Activated naive CD4-positive, alpha-beta T cell (primary cell): ENCODE measurements at places on chromosomes 11 and 22.

- peak; percentile 82 for DNase-seq
Measured at GRCh38 chr11:62612366-62613290, at the start of the genes EML3 and ROM1. TSS of gene EML3 (minus strand) at chr11:62612775. CDS start at chr11:62612457, 318 bp downstream. TSS of gene ROM1 (plus strand) at chr11:62613257. CDS start at chr11:62613282, 25 bp downstream.

GRCh38 chr22:41779929-41780505 is 20.5 kb upstream of the CCDC134 start:
- no peak for DNase-seq

GRCh38 chr11:131814108-131814507 is 443.7 kb downstream of the NTM start:
- no peak for DNase-seq

DNA sequence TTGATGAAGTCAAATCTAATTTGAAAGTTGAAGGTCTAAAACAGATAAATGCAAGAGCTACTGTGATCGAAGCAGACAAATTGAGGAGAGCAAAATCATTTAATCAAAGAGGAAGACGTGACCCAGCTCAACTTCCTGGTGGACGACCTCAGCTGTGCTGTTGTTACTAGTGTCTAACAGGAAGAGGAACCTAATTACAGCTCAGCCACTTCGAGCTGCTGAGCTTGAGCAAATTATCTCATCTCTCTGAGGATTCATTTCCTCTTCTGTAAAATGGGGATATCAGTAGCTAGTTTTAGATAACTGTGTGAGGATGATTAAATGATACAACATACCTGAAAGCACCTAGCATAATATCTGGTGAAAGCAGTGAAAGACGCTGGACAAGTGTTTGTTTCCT is 48.6 kb upstream of the OLFML1 start:
- DNase-seq, result no peak

GRCh38 chr11:131254254-131254653 is 116.2 kb upstream of the NTM start:
- DNase-seq, result no peak

- no peak for DNase-seq
Measured at GRCh38 chr22:32048069-32048468, 5.0 kb downstream of the SLC5A1 start.

DNA sequence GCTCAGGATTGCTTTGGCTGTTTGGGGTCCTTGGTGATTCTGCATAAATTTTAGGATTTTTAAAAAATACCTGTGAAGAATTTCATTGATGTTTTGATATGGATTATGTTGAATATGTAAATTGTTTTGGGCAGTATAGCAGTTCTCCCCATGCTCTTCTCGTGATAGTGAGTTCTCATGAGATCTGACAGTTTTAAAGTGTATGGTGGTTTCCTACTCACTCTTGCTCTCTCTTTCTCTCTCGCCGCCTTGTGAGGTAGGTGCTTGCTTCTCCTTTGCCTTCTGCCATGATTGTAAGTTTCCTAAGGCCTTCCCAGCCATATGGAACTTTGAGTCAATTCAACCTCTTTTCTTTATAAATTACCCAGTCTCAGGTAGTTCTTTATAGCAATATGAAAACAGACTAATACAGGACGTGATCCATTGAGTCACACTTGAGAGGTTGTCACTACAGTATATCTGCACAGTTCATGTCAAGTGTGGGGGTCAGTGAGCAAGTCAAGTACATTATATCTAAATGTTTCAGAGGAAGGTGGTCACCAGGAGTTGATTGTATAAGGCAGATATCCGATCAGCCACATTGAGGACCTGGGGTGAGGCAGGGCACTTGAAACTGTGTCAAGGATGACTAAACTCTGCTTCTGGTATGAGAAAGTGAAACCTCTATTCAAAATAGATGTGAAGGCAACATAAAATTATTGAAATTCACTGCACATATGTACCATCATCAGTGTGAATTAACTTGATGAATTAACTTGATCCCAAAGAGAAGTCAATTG is 70.7 kb upstream of the CCDC179 start:
- no peak for DNase-seq

GRCh38 chr11:27710536-27710935 is 10.3 kb upstream of the BDNF start:
- DNase-seq, result no peak

DNA sequence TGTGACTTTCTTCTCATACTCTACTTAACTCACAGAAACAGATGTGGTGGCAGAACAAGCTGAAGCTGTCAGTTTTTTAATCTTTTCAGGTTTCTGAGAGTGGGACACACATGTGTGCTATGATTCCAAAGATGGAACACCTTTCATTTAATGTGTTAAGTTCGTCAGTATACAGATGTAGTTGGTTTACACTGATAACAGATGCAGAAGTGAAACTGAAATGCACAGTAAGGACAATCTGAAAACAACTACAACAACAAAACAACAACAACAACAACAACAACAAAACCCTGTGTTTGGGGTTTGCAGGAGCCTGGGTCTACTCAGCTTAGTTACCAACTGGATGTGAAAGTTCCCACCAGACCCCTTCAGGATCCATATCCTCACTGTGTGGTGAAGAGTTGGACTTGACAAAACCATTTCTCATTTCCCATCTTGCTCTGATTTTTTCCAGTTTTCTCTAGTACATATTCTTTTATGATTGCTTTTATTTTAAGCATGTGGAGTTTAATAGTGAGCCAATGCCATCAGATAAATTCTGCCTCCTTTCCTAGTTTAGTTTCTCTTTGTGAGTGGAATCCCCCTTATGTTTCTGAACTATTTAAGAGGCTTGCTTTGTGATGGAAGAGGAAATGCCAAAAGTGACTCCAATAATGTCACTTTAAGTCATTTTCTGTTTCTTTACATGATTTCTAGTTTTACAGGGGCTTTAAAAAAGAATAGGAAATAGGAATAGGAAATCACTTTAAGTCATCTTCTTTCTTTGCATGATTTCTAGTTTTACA is 47.8 kb downstream of the ARHGAP42 start:
- DNase-seq, result no peak

DNA sequence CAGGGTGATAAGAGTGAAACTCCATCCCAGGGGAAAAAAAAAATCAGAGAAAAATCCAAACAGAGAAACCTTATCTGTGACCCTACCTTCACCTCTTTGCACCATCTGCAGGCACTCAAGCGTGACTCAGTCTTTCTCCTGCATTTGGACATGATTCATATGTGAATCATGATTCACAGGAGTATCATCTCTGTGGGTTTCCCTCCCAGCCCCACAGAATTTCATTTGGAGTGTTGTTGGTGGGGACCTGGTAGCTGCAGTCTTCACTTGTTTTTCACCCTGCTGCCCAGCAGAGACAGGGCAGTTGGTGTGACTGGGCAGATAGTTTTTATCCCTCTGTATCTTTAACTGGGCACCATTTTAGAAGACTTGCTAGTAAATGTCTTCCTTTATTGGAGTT is 75.7 kb downstream of the DEPDC5 start:
- no peak for DNase-seq

GRCh38 chr11:65960824-65961266 is 689 bp upstream of the SART1 start:
- no peak for DNase-seq

DNA sequence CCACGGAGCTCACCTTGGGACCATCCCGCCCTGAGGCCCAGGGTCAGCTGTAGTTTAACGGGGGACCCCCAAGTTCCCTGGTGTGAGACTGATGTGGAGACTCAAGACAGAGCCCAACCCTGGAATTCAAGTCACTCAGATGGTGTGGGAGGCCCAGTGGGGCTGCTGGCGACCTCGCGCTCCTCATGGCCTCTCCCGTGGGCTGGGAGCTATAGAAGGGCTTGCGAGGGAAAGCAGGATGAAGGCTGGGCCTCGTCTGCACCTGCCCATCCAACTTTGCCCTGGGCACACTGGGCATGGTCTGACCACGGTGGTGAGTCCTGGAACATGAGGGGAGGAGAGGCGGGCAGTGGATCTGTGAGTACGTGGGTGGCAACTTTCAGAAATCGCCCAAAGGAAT is 13.6 kb upstream of the TTLL12 start:
- DNase-seq, result no peak

- DNase-seq, result no peak
Measured at GRCh38 chr11:120561286-120561685, 49.7 kb downstream of the GRIK4 start.

- DNase-seq, result peak; percentile 42
Measured at GRCh38 chr11:77082838-77083565, 16.2 kb downstream of the CAPN5 start.

- no peak for DNase-seq
Measured at GRCh38 chr11:122523846-122524805, 131.4 kb upstream of the UBASH3B start.

DNA sequence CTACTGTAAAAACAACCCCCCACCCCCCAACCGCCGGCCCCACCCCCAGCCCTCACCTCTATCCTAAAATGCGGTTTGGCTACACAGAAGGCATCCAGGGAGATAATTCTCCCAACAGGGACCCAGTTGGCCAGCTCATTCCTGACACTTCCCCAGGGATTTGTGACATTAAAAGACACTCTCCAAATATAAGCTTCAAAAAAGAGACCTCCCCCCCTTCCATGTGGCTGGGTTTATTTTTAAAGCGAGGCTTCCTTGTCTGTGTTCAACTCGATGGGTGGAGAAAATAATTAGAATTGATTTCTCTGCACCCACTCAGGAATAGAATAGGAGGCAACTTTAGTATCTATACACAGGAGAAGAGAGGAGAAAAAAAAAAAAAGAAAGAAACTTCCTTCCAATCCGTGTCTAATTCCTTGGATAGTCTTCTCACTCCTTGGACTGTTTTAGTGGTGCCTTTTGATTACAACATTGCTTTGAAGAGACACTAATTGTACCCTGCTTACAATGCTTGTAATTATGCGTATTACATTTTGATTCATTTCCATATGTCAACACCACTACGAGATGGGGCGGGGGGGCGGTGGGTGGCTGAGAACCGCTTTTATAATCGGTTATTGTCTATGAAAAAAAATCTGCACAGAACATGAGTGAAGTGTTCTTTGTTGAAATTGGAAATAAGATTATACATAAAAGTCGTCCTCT is 500.4 kb downstream of the MIAT start:
- no peak for DNase-seq

DNA sequence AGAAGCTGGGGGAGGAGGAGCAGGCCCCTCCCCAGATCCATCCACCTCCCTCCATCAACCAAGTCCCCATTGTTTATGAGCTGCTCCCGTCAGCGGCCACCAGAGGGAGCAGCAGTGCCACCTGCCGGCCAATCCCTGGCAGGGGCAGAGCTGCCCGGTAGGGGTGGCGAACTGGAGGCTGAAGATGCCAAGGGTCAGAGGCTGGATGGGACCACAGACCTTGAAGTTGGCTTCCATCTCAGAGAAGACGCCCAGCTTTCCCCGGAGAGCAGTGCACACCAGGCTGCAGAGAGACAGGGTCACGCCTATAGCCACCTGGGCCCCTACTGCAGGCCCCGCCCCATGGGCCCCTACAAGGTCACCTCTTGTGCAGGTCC is 3.6 kb downstream of the FIBP start:
- DNase-seq, result peak; percentile 66

- DNase-seq, result no peak
Measured at GRCh38 chr22:44669561-44669976, 32.4 kb upstream of the PRR5 start.

DNA sequence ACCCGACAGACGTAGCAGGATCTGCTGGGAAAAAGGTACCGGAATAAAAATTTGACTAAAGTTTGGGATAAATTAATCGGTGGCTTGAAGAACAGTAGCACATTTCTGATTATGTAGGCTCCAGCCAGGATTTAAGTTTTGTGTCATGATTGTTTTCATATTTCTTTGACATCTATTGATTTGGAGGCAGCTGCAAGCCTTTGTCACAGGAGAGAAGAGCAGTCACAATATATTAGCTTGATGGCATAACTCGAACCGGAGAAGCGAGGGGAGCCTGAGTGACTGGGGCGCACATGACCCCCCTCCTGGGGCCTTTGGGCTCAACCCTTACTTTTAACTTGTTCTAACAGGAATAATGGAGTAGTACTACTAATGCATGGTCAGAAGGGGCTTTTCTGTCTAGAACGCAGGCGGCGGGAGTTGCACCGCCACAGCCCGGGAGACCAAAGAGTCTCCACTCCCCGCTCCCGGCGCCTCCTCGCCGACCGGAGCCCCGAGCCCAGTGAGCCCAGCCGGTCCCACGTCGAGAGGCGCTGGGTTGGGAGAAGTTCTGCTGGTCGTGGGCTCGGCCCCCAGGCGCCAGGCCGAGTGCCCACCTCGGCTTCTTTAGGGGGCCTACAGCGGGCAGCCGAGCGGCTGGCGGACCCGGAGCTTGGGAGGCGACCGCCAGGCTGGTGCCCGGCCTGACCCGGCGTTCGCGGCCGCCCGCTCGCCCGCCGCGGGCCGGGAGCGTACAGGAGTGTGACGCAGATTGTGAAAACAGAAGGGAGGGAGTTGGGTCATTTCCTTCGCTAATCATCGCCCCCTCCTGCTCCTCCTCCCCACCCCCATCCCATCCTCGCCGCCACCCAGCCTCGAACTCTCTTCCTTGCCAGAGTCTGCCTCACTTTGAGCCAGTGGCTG is 15.7 kb upstream of the PAX6 start:
- no peak for DNase-seq

- DNase-seq, result no peak
Measured at GRCh38 chr11:115167456-115167855, 336.8 kb downstream of the CADM1 start.

GRCh38 chr22:27154717-27155116 is 497.3 kb downstream of the MIAT start:
- DNase-seq, result no peak

DNA sequence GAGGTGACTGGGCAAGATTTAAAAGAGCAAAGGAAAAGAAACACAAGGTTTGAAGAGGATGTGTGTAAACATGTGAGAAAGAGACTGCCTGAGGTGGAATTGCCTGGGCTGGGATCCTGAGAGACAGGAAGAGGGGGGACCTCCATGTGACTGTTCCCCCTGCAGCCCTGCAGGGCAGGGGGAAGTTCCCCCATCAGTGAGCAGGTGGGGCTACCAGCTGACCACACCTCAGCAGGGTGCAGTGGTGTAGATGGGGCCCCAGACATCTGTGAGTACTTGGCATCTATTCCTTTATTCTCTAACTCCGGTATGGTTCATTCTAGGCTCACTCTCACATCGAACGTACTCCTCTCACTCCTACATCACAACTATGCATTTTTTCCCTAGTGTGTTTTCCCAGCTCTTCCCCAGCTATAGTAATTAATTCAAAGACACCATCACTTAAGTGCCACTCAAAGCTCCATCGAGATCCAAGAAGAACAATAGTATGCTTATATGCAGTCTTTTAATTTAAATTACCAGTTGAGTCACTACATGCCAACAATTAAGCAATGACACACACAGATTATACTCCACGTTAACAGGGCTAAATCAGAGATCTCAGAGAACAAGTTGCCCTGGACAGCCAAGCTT is 42.7 kb downstream of the LGR4 start:
- no peak for DNase-seq

GRCh38 chr11:12245549-12246016 is 131.8 kb upstream of the PARVA start:
- no peak for DNase-seq

DNA sequence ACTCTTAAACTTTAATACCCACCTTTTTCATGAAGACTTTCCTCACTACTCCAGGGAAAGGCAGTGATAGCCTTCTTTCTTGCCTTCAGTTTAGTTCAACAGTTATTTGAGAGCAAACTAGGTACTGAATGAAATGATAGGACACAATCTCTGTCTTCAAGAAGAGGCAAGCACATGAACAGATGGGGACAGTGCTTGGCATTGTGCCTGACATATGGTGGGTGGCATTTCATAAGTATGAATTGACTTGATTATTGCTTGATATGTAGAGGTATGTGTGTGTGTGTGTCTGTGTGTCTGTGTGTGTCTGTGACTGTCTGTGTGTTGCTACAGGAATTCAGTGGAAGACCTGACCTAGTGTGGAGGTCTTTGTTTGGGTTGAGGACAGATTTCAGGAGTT is 504.1 kb downstream of the NELL1 start:
- no peak for DNase-seq
